ENCODE measurements at places on chromosomes 13 and 19. TPM values are rescaled to one million over a fixed set of nuclear protein-coding genes. Genes with fewer than 3 reads are reported as not detected.

Gene SPACA4
- total RNA-seq: not detected

Gene HCN2
- 0.27 TPM for total RNA-seq

Gene UBA52
- 607 TPM for total RNA-seq

Gene COX7A1
- total RNA-seq: 50.4 TPM

Gene SOX1
- not detected for total RNA-seq

Gene DACT3
- 105 TPM for total RNA-seq

Gene PCDH9
- total RNA-seq: 56.1 TPM

Gene TSEN34
- total RNA-seq: 72.9 TPM

DNA sequence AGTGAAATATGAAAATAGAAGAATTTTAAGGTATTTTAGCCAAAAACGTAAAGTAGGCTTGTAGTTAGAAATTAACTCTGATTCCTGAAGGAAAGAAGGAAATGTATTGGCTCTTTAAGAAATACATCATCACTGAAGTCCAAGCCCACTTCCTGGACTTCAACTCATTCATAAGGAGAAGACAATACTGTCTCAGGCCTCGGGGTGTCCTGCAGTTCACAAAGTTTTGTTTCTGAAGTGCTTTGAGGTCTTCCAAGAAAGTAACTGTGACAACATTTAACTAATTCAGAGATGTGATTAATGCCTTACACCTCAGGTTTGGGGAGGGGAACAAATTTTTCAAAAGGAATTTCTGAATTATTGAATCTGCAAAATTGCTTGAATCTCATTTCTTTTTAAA, 65.8 kb upstream of the STARD13 start:
- ATAC-seq: no peak

DNA sequence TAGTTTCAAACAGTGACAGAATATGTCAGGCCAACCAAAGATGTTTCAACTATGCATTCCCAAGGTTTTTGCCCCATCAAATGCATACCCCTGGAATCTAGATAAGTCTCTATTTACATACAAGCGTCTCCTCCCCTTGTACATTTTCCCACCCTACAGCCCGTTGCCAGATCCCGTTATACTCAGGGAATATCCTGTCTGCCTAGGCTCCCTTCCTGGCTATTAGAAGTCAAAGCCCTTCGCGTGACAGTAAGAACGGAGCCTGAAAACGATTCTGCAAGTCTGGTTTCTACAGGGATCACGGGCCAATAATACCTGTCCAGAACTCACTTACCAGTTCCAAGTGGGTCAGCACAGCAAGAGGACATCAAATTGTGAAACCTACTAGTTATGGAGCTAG, 134.8 kb downstream of the LACC1 start:
- ATAC-seq: no peak

- ATAC-seq: no peak
Observed at GRCh38 chr13:93147298-93147645, 79.3 kb upstream of the GPC6 start.

DNA sequence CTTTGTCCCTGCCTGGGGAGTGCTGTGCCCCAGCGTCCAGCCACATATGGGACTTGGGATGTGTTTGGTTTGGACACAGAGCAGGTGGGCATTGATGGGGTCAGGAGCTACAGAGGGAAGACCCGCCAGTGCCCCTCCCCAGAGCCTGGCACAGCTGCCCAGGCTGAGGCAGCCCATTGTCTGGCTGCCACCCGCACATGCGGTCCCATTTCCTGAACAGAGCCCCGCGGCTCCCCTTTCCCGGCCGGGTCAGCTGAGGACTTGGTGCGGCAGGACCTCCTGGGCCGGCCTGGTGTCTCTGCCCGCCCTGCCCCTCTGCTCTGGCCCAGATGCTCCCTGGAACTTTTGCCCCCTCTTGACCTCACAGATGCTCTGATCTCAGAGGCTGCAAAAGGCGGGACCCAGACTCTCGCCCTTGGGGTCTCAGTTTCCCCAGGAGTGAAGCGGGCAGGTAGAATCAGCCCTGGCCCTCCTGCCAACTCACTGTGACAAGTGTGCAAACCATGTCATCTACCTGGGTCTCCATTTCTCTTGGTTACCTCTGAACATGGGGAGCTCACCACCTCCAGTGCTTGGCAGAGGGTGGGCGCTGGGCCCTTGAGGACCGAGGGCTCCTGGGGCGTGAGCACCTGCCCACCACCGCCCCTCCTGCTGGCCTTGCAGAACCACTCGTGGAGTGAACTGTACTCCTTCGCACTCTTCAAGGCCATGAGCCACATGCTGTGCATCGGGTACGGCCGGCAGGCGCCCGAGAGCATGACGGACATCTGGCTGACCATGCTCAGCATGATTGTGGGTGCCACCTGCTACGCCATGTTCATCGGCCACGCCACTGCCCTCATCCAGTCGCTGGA, 17.8 kb downstream of the HCN2 start:
- ATAC-seq: no peak

DNA sequence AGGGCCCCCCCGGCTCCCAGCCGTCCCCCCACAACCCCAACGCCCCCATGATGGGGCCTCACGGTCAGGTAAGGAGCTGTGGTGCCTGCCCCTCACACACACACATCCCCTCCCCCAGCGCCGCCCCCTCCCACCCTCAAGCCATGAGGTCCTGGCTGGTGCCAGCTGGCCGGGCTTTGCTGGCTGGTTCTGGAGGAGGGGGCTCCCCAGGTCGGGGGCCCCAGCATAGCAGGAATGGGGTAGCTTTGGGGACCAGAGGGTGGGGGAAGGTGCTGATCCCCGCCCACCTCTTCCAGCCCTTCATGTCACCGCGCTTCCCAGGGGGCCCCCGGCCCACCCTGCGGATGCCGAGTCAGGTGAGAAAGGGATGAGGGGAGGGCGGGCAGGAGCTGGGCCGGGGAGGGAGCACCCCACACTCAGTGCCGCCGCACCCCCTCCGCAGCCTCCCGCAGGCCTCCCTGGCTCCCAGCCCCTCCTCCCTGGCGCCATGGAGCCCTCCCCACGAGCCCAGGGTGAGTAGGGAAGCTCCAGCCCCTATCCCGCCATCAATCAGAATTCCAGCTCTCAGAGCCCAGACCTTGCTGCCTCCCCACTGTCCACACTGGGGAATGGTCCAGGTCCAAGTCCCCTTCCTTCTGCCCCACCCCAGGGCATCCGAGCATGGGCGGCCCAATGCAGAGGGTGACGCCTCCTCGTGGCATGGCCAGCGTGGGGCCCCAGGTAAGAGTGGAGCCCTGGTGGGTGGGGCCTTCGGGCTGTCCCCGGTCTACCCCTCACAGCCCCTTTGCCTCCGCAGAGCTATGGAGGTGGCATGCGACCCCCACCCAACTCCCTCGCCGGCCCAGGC, 6.4 kb downstream of the ISYNA1 start:
- ATAC-seq: no peak

DNA sequence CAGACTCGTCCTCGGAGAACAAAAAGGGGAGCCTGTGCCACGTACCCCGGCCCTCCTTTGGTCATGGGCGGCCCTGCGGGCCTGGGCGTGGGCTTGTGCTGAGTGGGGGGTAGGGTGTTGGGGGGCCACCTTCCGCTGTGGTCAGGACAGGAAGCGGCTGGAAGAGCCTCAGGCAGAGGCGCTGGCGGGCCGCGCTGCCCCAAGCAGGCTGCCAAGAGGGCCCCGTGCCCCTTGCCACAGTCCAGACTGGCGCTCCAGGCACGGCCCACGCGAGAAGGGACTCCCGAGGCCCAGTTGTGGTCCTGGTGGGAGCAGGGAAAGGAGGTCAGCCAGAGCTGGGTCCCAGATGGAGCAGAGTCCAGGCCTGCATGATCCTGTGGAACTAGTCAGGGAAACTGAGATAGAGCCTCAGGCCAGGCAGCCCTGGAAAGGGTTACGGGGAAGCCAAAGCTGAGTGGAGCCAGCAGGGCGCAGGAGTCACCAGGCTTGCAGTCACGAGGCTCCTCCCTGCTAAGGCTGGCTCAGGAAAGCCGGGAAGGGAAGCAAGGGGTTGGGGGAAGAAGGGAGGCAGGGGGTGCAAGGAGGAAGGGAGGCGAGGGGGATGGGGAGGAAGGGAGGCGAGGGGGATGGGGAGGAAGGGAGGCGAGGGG, 135.0 kb downstream of the CRYL1 start:
- ATAC-seq: no peak

DNA sequence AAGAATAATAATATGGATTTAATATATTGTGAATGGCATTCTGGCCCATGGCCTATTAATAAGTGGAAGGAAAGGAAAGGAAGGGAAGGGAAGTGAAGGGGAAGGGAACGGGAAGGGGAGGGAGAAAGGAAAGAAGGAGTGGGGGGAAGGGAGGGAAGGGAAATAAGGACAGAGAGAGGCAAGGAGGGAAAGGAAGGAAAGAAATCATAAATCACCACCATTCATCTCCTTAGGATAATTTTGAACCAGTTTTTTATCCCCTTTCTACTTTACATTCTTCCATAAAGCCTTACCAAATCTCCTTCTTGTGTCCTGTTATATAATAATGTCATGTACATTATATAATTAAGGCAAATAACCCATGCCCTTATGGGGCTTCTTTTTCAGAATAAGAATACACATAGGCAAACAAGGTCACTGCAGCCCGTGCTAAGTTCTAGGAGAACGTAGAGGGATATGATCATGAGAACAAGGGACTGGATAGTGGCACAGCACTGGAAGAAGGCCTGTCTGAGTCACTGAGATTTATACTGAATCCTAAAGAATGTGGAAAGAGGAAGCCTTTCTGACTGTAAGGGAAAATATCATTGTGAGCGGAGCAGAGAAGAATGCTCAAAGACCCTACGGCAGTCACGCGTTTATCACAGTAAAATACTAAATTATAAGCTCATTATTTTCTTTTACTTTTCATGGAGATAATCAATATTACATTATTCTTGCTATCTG, 444.5 kb upstream of the GPC6 start:
- ATAC-seq: no peak

DNA sequence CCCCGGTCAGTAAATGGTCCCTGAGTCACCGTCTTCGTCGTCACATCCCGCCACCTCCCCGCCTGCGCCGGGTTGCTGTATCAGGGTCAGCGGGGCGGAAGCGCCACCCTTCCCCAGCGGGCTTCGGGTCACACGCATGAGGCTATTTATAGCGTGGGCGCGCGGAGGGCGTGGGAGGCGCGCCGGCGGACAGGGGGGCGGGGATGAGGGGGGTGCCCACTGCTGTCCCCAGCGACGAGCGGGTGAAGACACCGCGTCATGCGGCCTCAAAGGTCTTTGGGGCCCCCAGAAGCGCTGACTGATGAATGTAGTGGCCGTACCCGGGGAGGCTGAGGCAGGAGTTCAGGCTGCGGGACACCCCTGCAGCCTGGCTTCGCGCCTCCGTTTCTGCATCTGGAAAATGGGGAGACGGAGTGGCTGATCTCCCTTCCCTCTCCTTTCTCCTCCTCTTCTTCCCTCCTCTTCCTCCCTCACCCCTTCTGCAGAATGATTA, 7.9 kb downstream of the UNC13A start:
- ATAC-seq: peak; percentile 78

DNA sequence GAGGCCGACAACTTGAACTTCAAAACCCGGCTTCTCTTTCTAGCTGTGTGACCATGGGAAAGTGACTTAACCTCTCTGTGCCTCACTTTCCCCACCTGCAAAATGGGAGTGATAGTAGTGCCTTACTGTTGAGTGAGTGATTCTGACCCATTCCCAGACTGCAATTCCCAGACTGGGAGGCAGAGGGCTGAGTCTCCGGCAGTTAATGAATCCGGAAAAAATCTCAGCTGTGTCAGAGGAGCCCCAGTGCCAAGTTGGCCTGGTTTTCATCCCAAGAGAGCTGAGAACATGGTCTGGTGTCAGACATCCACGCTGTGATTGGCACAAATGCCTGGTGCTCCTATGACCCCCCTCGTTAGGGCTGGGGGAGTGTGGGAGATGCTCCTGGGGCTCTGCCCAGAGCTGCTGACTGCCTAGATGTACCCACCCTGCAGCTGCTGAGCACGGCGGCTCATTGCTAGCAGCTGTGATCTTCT, 50.0 kb downstream of the PIN1 start:
- peak; percentile 46 for ATAC-seq

- no peak for ATAC-seq
Observed at GRCh38 chr19:48192750-48193149, 22.3 kb downstream of the ZSWIM9 start.

GRCh38 chr13:61954092-61954491, 538.4 kb upstream of the PCDH20 start:
- ATAC-seq: no peak

DNA sequence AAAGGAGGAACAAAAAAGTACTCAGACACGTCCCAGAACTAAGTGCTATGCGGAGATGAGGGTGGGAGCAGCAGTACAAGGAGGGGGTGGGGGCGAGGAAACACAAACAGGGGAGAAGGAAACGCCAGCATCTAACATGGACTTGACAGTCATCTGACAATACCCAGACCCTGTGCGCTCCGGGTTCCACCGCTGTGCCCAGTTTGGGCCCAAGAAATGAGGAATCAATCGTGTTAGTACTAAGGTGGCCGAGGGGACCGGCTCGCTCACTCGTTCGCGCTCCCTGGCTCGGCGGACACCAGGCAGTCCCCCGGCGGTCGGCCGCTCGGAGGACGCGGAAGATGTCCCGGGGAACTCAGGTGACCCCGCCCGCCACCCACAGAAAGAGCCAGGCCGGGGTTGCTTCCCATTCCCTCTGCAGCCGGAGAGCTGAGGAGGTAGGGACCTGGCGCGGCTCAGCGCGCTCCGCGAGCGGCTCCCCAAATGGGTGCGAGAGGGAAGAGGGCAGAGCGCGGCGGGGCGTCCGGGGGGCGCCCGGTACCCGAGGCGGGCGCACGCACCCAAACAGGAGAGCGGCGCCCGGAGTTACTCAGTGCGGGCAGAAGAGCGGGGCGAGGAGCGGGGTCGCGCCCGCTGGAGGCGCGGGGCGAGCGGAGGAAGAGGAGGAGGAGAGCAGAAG, 616 bp downstream of the TSHZ3 start:
- peak; percentile 4 for ATAC-seq

DNA sequence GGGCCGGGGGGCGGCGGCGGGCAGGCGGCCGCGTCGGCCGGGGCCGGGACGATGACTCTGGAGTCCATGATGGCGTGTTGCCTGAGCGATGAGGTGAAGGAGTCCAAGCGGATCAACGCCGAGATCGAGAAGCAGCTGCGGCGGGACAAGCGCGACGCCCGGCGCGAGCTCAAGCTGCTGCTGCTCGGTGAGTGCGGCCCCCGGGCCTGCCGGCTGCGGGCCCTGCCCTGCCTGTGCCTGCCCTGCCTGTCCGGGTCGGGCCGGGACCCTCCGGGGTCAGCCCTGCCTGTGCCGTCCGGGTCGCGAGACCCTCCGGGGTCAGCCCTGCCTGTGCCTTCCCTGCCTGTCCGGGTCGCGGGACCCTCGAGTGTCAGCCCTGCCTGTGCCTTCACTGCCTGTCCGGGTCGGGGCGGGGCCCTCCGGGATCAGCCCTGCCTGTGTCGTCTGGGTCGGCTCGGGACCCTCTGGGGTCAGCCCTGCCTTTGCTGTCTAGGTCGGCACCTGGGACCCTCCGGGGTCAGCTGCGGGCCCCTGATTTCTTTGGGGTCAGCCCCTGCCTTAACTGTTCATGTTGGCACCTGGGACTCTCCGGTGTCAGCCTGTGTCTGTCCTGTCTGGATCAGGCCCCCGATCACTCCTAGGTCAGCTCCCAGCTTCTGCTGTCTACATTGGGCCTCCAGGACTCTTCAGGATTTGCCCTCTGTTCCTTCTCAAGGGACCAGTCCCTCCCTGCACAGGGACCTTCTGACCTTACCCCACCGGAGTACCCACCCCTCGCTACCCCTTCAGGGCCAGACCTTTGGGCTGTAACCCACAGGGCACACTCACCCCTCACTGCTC, 659 bp downstream of the GNA11 start:
- ATAC-seq: no peak

- no peak for ATAC-seq
Observed at GRCh38 chr19:18951721-18952281, 10.8 kb upstream of the HOMER3 start.

GRCh38 chr19:47682939-47683338, 30.3 kb upstream of the EHD2 start:
- ATAC-seq: no peak
